Stimulated activated CD4-positive, alpha-beta T cell treated with anti-CD3 and anti-CD28 coated beads, Interleukin-1b, Interleukin-23, amount 100 ng/mL, for 24 hours (primary cell): ENCODE measurements at places on chromosomes 7 and 10.

DNA sequence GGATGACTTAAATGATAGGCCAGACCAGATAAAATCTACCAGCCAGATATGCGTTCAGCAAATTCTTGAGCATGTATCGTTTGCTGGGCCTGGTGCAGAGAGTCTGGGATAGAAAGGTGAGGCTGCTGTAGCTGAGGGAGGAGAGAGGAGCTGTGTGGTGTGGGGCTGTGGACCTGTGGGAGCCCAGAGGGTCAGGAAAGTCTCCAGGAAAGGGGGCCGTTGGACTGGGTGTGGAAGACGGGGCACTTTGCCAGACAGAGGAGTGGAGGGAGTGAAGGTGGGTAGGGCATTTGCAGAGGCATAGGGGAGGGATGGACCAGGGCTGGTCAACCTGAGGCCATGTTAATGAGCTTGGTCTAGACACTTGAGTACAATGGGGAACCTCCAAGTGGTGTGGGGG lies 124.7 kb upstream of the UNC5B start:
- no peak for DNase-seq

GRCh38 chr7:13336227-13336626 lies 648.8 kb downstream of the ARL4A start:
- DNase-seq = no peak

- DNase-seq = no peak
Observed at GRCh38 chr10:124249196-124249595, 155.8 kb upstream of the CHST15 start.

- DNase-seq = no peak
Observed at GRCh38 chr7:14902589-14903067, at the start of gene DGKB. Gene DGKB, minus strand, starts transcription at chr7:14902751.

DNA sequence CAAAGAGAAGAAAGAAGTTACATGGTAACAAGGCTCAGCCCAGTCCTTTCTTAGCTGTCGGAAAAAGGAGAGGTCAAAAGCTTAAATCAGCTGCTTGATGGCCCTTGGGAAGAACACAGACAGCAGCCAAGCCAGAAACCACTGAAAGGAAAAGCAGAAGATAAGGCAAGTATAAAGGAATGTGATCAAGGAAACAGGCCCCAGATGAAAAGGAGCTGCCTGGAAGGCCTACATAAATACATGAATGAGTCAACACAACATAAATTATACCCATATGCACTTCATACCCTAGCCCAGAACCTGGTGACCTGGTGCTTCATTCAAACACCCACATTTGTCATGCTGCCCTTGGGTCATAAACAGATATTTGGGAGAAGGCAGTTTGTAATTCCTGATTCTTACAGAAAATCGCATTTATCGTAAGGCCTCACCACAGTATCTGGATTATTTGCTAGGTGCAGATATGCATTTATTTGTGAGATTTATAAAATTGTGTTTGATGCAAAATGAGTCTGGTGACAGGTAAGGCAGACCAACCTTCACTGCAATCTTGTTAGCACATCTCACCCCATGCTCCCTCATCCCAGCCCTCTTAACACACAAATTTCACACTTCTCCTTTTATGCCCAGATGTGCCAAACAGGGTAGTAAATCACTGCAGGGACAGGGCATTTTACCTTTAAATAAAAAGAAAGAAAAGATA lies 94.9 kb upstream of the KCNIP2 start:
- no peak for DNase-seq

GRCh38 chr7:64131696-64132095 lies 75.3 kb upstream of the ZNF735 start:
- DNase-seq = no peak

- DNase-seq = no peak
Observed at GRCh38 chr7:42227936-42228591, 8.9 kb downstream of the GLI3 start.

GRCh38 chr7:50182759-50183158 lies 89.7 kb upstream of the ZPBP start:
- DNase-seq = no peak

GRCh38 chr7:101550641-101551541 lies 78.2 kb downstream of the MYL10 start:
- no peak for DNase-seq

DNA sequence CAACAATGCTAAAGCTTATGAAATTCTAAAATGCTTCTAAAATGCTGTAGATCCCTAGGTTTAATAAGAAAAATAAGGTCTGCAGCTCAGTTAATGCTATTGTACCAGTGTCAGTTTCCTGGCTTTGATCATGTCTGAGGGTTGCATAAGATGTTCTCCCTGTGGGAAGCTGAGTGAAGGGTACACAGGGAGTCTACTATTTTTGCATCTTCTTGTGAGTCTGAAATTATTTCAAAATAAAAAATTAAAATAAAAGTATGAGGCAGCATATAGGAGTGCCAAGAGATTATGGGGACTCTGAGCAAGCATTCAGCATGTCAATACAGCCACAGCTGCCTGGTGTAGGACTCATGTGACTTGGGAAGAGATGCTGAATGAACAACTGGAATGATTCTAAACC lies 14.7 kb downstream of the CHST15 start:
- no peak for DNase-seq

- DNase-seq = no peak
Observed at GRCh38 chr10:3538291-3538655, 246.7 kb downstream of the KLF6 start.

DNA sequence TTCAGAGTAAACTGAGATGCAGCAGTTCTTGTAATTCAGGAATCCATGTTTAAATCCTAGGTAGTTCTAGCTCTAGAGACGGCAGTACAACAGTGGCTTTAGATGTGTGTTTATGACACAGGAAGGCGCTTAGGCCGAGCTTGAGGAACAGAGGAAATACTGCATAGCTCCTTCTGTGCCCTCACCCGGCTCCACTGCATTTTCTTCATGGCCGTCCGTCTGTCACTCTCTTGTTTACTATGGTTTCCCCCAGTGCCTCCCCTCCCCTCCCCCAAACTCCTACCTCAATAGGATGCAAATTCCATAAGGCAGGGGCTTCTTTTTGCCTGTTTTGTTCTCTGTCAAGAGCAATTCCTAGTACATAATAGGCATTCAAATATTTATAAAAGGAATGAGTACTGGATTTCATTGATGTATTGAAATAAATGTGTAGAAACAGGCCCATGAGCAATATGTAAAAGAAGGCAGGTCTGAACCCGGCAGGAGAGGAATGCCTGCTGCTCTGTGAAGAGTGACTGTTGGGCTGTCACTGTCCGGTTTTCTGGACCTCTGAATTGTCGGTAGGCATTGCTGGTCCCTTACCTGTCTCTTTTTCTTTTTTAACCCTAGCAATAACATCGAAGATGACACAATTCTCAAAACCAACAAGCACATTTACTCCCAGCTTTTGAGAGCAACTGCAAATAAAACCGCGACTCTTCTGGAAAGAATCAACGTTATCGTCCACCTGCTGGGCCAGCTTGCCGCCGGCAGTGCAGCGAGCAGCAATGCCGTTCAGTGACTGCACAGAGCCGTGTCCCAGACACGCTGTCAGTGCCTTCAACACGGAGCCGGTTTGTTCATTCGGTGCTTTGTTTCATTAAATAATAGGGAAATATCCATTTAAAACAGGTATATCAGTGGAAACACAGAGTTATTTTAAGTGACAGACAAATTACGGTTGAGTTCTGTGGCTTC lies 12.7 kb downstream of the MMP21 start:
- no peak for DNase-seq

- no peak for DNase-seq
Observed at GRCh38 chr10:7932301-7933036, 114.2 kb downstream of the TAF3 start.

GRCh38 chr7:46244757-46245156 lies 323.7 kb upstream of the IGFBP3 start:
- DNase-seq = no peak

GRCh38 chr7:120806669-120807068 lies 51.3 kb downstream of the TSPAN12 start:
- DNase-seq = no peak

GRCh38 chr7:159012353-159013069 lies 132.2 kb downstream of the VIPR2 start:
- DNase-seq = no peak

GRCh38 chr7:4127909-4128560 lies 554.1 kb upstream of the FOXK1 start:
- no peak for DNase-seq

- no peak for DNase-seq
Observed at GRCh38 chr7:88760136-88760515, 626 bp downstream of the ZNF804B start.

DNA sequence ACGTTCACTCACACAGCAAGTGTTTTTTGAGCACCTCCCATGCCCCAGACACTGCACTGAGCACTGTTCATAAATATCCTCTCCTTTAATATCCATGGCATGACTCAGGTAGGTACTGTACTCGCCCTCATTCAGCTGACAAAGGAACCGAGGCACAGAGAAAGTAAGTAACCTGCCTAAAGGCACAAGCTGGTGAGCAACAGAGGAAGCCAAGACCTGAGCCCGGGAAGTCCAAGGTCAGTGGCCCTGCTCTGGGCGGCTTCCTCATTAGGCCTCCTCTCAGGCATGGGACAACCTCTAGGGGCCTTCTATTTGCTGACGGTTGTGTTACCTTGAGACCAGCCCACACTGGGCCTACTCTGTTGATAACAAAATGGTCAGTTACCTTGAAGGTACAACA lies 45.1 kb upstream of the EZH2 start:
- no peak for DNase-seq

- DNase-seq = peak; percentile 20
Observed at GRCh38 chr7:157875230-157876179, 538.7 kb downstream of the DNAJB6 start.

DNA sequence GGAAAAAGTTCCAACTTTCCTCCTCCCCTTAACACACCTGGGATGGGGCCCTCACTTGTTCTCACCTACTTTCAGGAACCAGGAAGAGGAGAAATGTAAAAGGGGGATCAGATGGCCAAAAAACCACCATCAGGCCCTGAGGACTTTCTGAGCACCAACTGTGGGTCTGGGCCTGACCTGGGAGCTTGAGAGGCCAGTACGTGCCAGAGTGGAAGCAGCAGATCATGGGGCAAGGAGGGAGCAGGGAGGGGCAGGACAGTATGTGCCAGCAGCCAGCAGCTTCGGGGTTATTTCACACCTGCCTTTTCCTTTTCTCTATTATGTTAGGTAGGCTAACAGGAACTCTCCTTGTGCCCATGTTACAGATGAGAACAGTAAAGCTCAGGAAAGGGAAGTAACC lies 118.8 kb upstream of the UNC5B start:
- no peak for DNase-seq
